ENCODE measurements at places on chromosomes 3 and 15. TPM values are rescaled to one million over a fixed set of nuclear protein-coding genes. Genes with fewer than 3 reads are reported as not detected.

DNA sequence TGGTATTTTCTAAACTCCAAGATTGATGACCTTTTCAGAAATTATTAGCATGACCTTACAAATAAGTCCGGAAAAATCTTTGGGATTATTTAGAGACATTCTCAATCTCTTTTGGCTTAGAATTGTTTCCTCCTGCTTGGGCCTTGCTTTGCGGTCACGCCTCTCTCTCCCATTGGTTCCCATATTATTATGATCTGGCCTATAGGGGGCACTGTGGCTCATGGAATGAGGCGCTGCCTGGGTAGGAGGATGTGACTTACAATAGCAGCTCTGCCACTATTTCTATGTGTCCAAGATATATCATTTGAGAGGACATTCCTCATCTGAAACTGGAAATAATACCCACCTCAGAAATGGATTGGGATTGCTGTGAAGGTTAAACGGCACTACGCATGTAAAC is 464.9 kb downstream of the MFSD1 start:
- H3K4me1 ChIP-seq, result no peaks in the 10 kb centered on the region
- no peak overlapping the region for H3K27ac ChIP-seq

DNA sequence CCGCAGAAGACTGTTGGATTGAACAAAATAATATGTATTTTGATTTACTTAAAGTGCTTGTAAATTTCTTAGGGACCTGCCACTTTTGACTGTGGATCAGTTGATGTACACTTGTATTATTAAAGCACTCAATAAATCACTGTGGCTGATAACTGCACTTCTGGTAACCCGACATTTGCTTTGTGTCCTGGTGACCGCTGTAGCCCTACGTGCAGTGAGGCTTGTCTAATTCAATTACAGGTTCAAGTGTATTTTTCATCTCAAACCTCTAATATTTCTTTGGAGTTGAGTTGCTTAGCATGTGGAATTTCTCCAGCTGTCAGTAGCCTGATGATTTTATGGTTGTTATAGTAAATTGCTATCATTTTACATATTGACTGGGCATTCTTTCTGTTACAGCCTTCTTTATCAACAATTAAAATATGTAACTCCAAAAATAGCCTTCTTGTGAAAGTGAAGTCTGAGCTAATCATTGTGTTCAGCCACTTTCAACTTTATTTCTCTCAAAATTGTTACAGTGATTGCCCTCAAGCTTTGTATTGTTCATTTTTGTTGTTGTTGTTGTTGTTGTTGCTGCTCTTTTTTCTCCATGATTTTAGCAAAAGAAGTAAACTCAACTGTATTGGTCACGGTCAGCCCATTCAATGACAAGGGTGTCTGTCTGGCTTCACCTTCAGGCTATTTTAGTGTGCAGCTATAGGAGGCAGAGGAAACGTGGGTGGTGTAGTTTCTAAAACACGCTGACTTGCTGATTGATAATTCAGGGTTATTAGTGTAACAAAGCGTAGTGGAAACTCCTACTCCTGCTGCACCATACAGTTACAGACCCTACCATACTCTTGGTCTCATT is 215.1 kb upstream of the UBE2E1 start:
- H3K4me1 ChIP-seq, result no peaks in the 10 kb centered on the region
- H3K36me3 ChIP-seq, result no peaks in the 10 kb centered on the region
- no peaks in the 10 kb centered on the region for H3K27me3 ChIP-seq
- H3K27ac ChIP-seq, result no peak overlapping the region
- no peak for DNase-seq
- H3K4me3 ChIP-seq, result no peak overlapping the region

DNA sequence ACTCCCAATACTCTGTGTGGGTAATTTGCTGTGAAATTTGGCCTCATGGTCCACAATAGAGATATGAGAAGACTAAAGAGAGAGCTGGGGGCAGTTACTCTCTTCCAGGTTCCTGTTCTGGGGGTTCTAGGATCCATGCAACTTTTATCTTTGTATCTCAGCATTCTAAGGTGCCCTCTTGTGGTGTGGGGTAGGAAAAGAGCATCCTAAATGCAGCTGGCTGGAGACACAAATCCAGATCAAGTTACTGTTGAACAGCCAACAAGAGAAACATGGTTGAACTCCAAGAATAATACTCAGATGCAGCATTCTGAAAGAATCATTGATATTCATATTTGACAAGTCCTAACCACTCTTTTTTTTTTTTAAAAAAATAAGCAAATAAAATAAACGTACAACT is 238.2 kb downstream of the GREM1 start:
- H3K36me3 ChIP-seq, result no peaks in the 10 kb centered on the region
- H3K27ac ChIP-seq, result no peak overlapping the region
- H3K4me1 ChIP-seq, result no peaks in the 10 kb centered on the region

Gene C3orf52
- 1.9 TPM for total RNA-seq

Gene ITGB5
- total RNA-seq, result 3.0 TPM

Gene PTPRG
- total RNA-seq, result 0.17 TPM
